ENCODE measurements at places on chromosomes 2 and 18.

DNA sequence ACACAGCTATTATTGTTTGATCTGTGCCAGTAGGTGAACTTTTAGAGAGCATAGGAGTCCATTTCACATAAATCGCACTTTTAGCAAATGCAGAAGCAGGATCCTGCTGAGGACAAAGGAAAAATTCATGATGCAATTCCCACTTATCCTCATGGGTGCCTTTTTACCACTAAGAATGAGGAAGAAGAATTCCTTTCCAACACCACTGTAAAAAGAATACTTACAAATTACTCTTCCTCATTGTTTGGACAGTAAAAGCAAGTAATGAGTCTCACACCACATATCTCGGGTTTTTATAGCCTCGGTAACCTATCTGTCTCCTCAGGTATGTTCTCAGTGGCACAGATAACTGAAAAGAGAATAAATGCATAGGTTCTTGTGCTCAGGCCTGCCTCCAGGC is 238.5 kb downstream of the MTX2 start:
- no peak for DNase-seq

DNA sequence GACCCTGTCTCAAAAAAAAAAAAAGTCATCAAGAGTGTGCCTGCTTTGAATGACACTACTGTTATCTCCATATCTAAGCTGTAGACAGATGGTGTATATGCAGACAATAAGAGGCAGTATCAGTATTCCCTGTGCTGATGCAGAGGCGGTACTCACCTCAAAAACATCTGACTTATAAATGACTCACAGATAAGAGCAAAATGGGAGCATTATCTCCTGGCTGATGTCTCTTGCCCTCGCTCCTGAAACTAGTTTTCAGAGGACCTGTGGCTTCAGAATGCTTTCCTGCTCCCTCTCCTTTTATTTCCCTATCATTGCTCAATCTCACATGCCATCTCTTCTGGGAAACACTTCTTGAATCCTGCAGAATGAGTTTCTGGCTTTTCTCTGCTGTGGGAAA is 289.6 kb downstream of the PTPRM start:
- no peak for DNase-seq

DNA sequence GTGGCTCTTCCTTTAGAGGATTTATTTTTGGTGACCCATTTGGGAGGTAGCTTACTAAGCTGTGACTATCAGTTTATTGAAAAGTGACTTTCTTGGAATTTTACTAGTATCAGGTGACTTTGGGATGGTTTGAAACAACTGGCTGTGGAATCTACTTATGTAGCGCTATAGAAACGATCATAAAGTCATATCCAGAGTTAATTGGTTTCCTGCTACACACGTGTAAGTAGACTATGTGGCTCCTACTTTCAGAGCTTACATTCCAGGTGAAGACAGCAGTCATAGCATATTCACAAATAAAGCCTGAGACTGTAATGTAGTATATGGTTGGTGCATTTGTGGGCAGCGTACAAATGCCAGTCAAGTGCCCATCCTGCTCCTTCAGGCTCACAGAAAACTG is 308.9 kb downstream of the ZNF521 start:
- no peak for DNase-seq

- DNase-seq, result no peak
Measured at GRCh38 chr18:54296062-54296461, 26.7 kb downstream of the POLI start.

- DNase-seq, result no peak
Measured at GRCh38 chr2:180247658-180248057, 240.6 kb upstream of the CWC22 start.

GRCh38 chr18:1914489-1914888 is 656.8 kb downstream of the METTL4 start:
- DNase-seq, result no peak

Data from renal cortex interstitium (tissue), 15 donors.